ENCODE measurements at places on chromosomes 12 and 14.

- DNase-seq, result peak; percentile 20
Observed at GRCh38 chr12:106914796-106915634, 40.7 kb upstream of the TMEM263 start.

DNA sequence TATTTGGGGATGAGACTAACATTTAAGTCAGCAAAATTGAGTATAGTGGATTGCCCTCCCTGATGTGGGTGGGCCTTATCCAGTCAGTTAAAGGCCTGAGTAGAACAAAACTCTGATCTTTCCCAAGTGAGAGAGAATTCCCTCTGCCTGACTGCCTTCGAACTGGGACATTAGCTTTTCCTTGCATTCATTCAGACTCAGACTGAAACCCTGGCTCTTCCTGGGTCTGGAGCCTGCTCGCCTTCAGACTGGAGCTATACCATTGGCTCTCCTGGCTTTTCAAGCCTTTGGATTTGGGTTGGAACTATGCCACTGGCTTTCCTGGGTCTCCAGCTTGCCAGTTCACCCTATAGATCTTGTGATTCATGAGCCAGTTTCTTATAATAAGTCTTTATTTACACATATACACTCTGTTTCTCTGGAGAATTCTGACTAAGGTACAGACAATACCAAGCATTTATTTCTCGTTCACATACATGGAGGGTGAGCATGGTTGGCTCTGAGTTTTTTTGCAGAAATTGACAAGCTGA, 296.5 kb downstream of the ERC1 start:
- DNase-seq, result no peak

GRCh38 chr14:42565556-42565955, 958.9 kb downstream of the LRFN5 start:
- DNase-seq, result no peak

- peak; percentile 22 for DNase-seq
Observed at GRCh38 chr14:58428118-58428683, 682 bp downstream of the KIAA0586 start.

DNA sequence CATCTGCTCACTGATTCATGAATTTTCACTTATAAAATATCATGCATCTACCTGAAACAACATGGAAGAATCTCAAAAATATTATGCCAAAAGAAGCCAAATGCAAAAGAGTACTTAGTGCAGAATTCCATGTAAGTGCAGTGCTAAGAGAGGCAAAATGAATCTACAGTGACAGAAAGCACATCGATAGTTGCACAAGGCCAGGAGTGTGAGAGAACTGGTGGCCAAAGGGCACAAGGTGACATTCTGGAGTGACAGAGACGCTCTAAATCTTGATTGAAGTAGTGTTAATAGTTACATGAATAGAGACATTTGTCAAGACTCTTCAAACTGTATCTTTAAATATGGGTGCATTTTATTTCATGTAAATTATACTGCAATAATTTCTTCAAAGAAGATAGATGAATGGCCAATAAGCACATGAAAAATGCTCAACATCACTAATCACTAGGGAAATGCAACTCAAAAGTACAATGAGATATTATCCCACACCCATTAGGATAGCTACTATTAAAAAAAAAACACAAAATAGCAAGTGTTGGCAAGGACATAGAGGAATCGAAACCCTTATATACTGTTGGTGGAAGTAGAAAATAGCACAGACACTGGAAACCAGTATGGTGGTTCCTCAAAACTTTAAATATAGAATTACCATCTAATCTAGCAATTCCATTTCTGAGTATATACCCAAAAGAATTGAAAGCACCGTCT, 71.7 kb upstream of the KICS2 start:
- no peak for DNase-seq

GRCh38 chr12:87140262-87140661, 884.1 kb upstream of the MGAT4C start:
- DNase-seq, result no peak

DNA sequence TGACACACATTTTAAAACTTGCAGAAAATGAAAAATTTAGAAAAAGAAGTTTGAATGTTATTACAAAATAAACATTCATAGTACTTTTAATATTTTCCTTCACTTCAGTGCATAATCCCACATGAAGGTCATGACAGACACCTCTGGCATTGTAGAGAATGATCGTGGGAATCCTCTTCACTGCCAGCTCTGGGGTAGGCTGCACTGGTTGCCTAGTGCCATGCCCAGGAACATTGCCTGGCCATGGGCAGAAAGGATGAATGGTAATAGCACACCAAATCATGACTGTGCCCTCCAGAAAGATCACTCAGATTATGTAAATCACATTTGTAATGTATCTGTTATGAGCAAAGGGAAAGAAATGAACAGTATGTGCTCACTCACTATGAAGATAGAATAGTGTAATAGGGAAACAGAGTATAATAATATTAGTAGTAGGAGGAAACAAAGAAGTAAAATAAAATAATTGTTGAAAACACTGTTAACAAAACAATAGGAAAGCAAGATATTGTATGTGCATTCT, 161.6 kb downstream of the PLCZ1 start:
- no peak for DNase-seq

DNA sequence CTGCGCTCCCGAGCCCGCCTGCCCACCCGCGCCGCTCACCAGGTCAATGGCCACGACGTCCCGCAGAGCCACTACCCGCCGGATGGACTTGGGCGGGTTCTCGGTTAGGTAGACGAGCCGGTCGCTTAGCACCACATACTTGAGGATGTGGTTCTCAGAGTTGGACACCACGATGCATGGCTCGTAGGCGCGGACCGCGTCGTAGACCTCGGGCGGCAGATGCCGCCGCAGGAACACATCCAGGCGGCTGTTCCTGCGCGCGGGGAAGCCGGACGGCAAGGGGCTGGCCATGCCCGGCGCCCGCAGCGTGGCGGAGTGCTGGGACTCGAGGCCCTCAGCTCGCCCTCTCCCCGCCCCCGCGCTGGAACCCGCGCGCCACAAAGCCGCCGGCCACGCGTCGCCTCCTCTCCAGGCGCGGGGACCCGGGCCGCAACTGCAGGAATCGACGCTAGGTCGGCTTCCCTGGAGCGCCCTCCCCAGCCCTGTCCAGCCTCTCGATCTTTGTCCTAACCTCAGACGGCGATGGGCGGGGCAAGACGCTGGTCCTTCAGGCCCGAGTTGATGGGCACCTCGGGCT, at the start of gene C12orf56:
Gene C12orf56, minus strand, starts transcription at position 484 of the 577 bp plus-strand sequence. Its CDS starts 193 bp downstream, at position 291.
- no peak for DNase-seq

DNA sequence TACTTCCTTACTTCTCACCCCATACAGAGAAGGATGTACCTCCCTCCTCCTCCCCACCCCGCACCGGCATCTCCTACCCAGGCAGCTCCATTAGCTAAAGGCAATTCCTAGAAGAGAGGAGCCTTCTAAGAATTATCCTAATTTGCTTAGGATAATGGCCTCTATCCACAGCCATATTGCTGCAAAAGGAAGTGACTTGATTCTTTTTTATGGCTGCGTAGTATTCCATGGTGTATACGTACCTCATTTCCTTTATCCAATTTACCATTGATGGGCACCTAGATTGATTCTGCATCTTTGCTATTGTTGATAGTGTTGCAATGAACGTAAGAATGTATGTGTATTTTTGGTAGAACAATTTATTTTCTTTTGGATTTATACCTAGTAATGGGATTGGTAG, 189.7 kb downstream of the PCNX1 start:
- no peak for DNase-seq

GRCh38 chr12:27424631-27425230, 21.8 kb upstream of the SMCO2 start:
- DNase-seq, result peak; percentile 12

DNA sequence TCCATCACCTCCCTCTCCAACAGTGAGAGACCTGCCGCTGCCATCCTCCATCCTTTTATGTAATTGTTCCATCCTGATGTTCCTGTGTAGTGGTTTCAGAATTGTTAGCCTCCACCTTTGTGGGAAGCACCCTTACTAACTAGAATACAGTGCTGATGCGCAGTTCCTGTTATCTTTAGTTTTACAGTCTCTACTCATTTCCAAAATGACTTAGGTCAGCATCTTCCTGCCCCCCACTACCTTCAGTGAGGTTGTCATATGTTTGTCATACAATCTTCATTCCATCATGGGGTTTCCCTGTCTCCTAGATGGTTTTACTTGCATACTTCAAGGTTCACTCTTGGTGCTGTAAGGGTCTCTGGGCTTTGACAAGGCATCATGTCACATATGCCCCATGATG, 69.8 kb downstream of the EML1 start:
- DNase-seq, result no peak

DNA sequence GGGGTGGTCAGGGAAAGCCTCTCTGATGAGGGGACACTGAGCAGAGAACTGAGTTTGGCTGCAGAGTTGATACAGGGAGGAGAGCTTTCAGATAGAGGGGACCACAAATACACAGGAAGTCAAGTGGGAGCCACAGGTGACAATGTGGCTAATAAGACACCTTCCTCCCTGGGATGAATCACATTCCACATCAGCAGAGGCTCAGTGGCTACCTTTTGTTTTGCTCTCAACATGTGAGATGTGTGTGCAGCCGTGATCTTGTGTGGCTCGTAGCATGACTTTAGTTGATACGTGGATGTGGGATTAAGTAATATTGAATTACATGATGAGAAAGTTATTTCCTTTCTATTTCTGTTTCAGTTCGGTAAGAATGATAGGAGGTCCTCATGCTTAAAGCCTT, 7.5 kb downstream of the CRADD start:
- DNase-seq, result no peak

DNA sequence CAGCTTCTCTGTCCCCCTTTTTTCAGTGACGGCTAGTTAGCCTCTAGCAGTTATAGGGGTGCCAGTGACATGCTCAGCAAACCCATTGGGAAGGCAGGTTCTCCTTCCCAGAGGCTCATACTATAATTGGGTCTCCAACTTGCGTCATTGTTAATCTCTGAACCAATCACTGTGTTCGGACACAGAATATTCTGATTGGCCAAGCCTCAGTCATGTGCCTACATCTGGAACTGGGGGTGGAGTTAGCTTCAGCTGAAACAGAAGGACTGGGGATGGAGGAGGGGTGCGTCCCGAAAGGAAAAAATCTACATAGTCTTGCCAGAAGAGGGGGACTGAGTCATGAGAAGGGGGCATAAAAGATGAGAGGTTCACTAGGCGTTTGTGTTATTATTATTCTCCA, 165.6 kb downstream of the SUDS3 start:
- DNase-seq, result no peak

- peak; percentile 52 for DNase-seq
Observed at GRCh38 chr12:42129595-42130204, 15.0 kb downstream of the GXYLT1 start.

DNA sequence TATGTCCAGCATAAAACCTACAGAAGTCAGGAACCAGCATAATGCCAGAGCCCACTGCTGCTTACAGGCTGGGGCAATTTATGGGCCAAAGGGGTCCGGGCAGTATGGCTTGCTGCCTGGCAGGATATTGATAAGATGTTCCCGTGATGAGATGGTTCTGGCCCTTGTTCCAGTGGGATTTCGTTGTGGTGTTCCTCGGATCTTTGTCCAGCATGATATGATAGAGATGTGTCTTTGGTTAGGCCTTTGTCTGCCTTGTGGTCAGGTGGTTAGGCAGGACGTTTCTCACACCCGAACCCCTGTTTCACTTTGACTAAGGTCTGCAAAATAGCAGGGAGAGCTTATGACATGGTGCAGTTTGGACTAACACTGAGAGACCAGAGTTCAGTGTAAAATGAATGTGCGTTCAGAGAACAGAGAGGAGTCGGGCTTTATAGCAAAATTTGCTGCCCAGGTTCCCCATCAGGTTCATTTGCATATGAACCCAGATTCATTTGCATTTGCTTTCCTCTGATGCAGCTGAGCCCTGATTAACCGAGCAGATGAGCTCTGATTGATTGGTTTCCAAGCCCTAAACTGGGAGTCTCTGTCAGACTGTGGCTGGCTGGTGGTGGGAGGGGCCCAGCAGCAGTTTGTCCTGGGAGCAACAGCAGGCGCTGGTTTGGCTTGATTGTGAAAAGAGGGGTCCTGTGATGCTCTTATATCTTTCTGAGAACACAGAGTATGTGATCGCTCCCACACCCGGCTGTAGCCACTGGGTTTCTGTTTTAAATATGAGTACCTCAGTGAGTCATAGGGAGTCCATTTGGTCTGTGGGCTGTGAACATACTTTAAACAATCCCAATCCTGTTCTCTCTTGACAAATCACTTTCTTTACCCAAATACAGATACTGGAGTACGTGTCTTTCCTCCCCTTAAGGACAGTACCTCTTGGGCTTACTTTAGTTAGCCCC, 156.3 kb upstream of the PZP start:
- no peak for DNase-seq

DNA sequence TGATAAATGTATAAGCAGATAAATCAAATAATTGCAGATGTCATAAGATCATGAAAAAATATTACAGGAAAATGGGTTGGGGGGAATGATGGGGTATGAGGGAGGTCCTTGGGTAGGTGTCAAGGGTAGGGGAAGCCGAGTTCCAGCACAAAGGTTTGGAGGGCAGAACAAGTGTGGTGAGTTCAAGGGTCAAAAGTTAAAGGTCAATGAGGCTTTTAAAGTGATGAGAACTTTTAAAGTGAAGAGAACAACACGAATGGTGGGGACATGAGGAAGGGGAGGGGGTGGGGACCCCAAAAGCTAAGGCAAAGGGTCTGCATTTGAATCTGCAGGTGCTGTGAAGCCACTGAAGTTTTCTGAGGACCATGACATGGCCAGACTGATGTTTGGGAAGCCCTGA, 200.6 kb upstream of the NOS1 start:
- DNase-seq, result no peak

- no peak for DNase-seq
Observed at GRCh38 chr14:97916100-97916499, 1118.9 kb downstream of the VRK1 start.

DNA sequence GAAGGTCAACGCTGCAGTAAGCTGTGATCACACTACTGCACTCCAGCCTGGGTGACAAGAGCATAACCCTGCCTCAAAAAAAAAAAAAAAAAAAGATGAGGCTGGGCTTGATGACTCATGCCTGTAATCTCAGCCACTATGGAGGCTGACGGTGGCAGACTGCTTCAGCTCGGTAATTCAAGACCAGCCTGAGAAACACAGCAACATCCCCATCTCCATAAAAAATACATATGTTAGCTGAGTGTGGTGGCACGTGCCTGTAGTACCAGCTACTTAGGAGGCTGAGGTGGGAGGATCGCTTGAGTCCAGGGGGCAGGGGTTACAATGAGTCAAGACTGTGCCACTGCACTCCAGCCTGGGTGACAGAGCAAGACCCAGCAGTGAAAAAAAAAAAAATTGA, 50.4 kb downstream of the GXYLT1 start:
- DNase-seq, result no peak

- DNase-seq, result no peak
Observed at GRCh38 chr12:45775964-45776363, 46.5 kb downstream of the ARID2 start.
